Heart left ventricle (tissue), 16 donors: ENCODE measurements at places on chromosomes 1 and 21.

GRCh38 chr1:178645157-178645807 lies 79.8 kb upstream of the RALGPS2 start:
- H3K27me3 ChIP-seq = no peaks in the 10 kb centered on the region
- no peaks in the 10 kb centered on the region for H3K36me3 ChIP-seq
- DNase-seq = no peak
- no peak overlapping the region for H3K4me3 ChIP-seq
- H3K27ac ChIP-seq = no peak overlapping the region

DNA sequence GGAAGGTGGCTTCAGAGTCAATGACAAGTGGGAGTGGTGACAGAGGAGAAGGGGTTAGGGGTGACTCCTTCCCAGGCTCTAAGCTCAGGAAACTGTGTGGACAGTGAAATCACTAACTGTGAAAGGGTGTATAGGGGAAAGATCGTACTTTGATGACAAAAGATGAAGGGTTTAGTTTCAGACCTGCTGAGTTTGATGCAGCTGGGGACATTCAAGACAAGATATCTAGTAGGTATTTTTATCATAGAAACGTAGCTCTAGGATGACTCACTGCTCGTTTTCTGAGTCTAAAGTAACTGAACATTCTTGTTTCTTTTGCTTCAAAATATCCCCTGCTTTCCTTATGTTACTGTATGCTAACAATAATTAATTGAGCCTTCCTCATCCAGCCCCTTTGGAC lies 149.0 kb downstream of the PCP4 start:
- no peaks in the 10 kb centered on the region for H3K36me3 ChIP-seq
- H3K27ac ChIP-seq = no peak overlapping the region
- DNase-seq = no peak
- H3K4me1 ChIP-seq = no peaks in the 10 kb centered on the region

GRCh38 chr1:185512442-185512841 lies 195.4 kb upstream of the IVNS1ABP start:
- H3K27me3 ChIP-seq = no peaks in the 10 kb centered on the region
- no peak overlapping the region for H3K27ac ChIP-seq
- no peak for DNase-seq
- no peak overlapping the region for H3K4me3 ChIP-seq
- no peaks in the 10 kb centered on the region for H3K4me1 ChIP-seq

- DNase-seq = no peak
- H3K27ac ChIP-seq = peak overlapping the region; percentile 5
- H3K27me3 ChIP-seq = peaks cover 4% of the 10 kb centered on the region
- no peaks in the 10 kb centered on the region for H3K36me3 ChIP-seq
- H3K4me1 ChIP-seq = no peaks in the 10 kb centered on the region
Observed at GRCh38 chr1:111201275-111202090, 1.0 kb upstream of the DENND2D start.

GRCh38 chr1:47703981-47704596 lies 266.2 kb downstream of the FOXD2 start:
- H3K4me1 ChIP-seq = peaks cover 7% of the 10 kb centered on the region
- H3K27ac ChIP-seq = no peak overlapping the region
- H3K27me3 ChIP-seq = peaks cover 37% of the 10 kb centered on the region
- H3K36me3 ChIP-seq = no peaks in the 10 kb centered on the region
- no peak overlapping the region for H3K4me3 ChIP-seq

GRCh38 chr21:41366522-41367151 lies 4.8 kb downstream of the MX2 start:
- H3K36me3 ChIP-seq = no peaks in the 10 kb centered on the region
- H3K4me1 ChIP-seq = peaks cover 17% of the 10 kb centered on the region
- no peak overlapping the region for H3K27ac ChIP-seq

DNA sequence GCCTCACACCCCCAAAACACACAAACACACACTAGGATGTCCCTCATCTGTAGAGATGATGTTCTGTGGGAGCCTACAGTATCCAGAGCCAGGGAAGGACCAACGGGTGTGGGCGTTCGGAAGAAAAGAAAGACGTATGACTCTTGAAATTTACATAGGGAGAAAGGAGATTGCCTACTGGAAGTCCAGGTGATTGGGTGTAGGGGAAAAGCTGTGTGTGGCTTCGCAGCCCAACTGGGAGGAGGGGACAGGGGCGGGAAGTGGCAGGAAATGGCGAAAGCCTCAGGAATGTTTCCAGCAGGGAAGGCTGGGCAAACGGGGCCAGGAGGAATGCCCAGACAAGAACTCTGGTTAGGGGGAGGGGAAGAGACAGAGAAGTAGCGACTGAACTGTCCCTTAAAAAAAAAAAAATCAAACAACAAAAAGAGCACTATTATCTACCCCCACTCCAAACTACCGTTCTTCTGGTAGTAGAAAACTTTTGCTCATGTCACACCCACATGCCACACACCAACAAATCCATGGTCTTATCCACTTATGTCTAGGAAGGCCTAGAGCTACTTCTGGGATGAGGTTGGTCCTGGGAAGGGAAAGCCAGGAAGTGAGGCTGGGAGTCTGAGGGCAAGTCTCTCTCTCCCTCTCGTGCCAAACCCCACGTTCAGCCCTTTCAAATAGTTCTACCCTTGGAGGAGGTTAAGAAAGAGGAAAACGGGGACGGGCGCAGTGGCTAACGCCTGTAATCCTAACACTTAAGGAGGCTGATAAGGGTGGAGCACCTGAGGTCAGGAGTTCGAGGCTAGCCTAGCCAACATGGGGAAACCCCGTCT lies 1.8 kb upstream of the CKS1B start:
- peak overlapping the region; percentile 72 for H3K4me3 ChIP-seq
- peaks cover 68% of the 10 kb centered on the region for H3K4me1 ChIP-seq
- peak; percentile 69 for DNase-seq
- H3K36me3 ChIP-seq = peaks cover 20% of the 10 kb centered on the region
- H3K27ac ChIP-seq = peak overlapping the region; percentile 98
- H3K27me3 ChIP-seq = no peaks in the 10 kb centered on the region

- peaks cover 31% of the 10 kb centered on the region for H3K4me1 ChIP-seq
- no peak overlapping the region for H3K4me3 ChIP-seq
- H3K27me3 ChIP-seq = no peaks in the 10 kb centered on the region
- no peaks in the 10 kb centered on the region for H3K36me3 ChIP-seq
- DNase-seq = no peak
- no peak overlapping the region for H3K27ac ChIP-seq
Observed at GRCh38 chr1:67723620-67724019, 38.6 kb downstream of the GADD45A start.

GRCh38 chr1:156814571-156815260 lies 1.9 kb downstream of the SH2D2A start:
- peak overlapping the region; percentile 81 for H3K27ac ChIP-seq
- peak overlapping the region; percentile 49 for H3K4me3 ChIP-seq
- DNase-seq = no peak
- H3K4me1 ChIP-seq = peaks cover 21% of the 10 kb centered on the region
- no peaks in the 10 kb centered on the region for H3K36me3 ChIP-seq
- H3K27me3 ChIP-seq = no peaks in the 10 kb centered on the region

- H3K27ac ChIP-seq = peak overlapping the region; percentile 77
- peaks cover 19% of the 10 kb centered on the region for H3K4me1 ChIP-seq
- H3K4me3 ChIP-seq = peak overlapping the region; percentile 11
- H3K36me3 ChIP-seq = no peaks in the 10 kb centered on the region
Observed at GRCh38 chr1:91712393-91712792, 173.6 kb downstream of the TGFBR3 start.

DNA sequence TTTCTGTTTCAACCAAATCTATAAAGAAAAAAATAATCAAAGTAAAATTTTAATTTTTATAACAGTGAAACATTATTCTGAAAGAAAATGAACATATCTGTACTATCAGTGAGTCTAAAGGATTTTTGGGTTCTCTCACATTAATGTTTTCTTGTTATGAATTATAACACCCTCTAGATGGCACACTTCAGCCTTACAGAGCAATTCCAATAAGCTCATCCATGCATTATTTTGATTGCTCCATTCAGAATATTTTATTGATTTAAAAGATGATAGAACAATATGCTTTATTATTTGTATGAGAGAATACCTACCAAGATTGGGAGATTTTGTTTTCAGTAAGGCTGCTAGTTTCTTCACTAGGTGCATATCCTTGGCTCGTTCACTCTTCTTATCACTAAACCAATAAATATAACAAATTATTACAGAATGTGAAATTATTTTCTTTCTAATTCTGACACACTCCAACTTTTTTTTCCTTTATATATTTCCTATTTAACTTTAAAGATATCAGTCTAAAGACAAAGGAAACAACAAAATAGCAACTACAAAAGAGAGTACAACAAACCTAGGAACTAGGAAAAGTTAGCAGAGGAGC lies 82.4 kb downstream of the RAB3GAP2 start:
- H3K27ac ChIP-seq = no peak overlapping the region
- no peaks in the 10 kb centered on the region for H3K4me1 ChIP-seq
- H3K27me3 ChIP-seq = no peaks in the 10 kb centered on the region
- peaks cover 48% of the 10 kb centered on the region for H3K36me3 ChIP-seq

DNA sequence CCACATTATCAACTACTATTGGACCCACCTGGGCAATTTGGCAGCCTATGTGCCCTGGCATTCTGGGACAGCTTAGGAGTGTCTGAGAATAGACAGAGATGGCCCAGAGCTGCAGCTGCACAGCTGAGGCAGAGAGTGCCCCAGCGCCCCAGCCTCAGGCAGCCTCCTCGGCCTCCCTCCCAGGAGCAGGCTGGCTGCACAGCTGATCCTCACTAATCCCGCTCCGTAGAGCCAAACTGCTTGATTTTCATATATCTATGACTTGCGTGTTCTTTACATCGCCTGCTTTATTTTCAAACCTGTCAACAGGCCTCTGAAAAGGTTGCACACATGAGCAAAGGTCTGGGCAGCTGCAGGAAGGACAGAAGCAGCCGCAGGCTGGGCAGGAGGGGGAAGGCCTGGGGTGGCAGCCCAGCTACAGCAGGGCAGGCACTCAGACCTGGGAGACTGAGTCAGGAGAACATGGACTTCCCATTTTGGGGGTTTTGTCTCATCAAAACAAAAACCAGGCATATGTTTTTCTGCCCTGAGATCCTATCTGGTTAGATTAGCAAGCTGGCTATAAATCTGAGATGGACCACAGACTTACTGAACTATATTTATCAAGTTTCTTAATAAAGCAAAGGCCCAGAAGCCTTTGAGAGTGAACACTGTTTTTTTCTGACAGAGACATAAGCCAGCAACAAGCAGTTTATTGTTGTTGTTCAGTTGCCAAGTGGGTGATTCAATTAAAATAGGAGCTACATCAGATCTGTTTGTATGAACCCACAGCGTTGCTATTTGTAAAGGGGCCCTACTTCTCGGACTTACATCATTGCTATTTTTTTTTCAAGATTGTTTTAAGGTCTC lies 301.8 kb upstream of the DUSP10 start:
- H3K36me3 ChIP-seq = no peaks in the 10 kb centered on the region
- H3K27ac ChIP-seq = peak overlapping the region; percentile 42
- no peaks in the 10 kb centered on the region for H3K27me3 ChIP-seq

DNA sequence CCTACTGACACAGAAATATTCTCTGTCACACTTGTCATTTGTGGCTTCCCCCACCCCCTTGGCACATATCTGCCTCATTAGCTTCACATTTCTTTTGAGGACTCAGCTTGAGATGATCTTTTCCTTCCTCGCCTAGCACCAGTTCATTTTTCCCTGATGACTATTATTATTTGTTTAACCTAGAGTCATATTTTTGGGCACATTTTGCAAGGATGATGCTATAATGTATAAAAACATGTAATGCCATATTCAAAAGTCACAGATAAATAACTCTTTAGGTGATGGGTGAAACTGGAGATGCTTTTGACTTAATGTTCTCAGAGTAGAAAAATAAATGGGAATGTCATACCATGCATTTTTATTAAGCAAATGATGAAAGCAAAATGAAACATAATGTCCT lies 202.7 kb downstream of the BACH1 start:
- H3K36me3 ChIP-seq = no peaks in the 10 kb centered on the region
- DNase-seq = no peak
- no peaks in the 10 kb centered on the region for H3K27me3 ChIP-seq
- no peak overlapping the region for H3K4me3 ChIP-seq
- H3K4me1 ChIP-seq = no peaks in the 10 kb centered on the region

DNA sequence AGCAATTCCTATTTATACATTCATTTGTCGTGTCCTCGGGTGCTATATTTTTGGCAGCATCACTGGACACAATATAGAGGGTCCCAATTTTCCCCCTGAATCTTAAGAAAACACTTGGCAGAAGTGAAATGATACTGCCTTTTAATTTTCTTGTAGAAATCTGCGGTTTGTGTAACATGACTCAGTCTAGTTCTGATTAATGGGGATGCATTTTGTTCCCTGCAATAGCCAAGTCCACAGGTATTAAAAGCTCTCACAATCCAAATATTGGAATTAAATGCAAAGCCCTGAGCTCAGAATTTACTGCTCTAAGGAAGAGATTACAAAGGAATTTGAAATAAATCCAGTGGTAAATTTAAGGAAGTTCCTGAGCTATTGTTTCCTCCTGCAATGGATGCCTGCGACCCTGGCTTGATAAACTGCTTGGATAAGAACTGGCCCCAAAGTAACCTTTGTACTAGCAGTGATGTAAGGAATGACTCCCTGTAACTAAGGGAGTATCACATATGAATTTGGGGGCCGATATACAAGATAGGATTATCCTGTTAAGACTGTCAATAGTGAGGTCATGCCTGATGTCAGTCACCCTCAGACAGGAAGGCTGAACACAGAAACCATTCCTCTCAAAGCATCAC lies 349.7 kb upstream of the C1orf87 start:
- H3K4me1 ChIP-seq = no peaks in the 10 kb centered on the region
- no peaks in the 10 kb centered on the region for H3K36me3 ChIP-seq
- no peaks in the 10 kb centered on the region for H3K27me3 ChIP-seq
- H3K4me3 ChIP-seq = no peak overlapping the region
- H3K27ac ChIP-seq = no peak overlapping the region

GRCh38 chr1:224533517-224533916 lies 82.6 kb upstream of the CNIH3 start:
- no peak overlapping the region for H3K27ac ChIP-seq
- DNase-seq = no peak
- H3K4me3 ChIP-seq = no peak overlapping the region
- H3K27me3 ChIP-seq = no peaks in the 10 kb centered on the region
- no peaks in the 10 kb centered on the region for H3K4me1 ChIP-seq

GRCh38 chr1:14303011-14303410 lies 295.5 kb upstream of the KAZN start:
- DNase-seq = no peak
- H3K4me1 ChIP-seq = no peaks in the 10 kb centered on the region
- no peak overlapping the region for H3K4me3 ChIP-seq

DNA sequence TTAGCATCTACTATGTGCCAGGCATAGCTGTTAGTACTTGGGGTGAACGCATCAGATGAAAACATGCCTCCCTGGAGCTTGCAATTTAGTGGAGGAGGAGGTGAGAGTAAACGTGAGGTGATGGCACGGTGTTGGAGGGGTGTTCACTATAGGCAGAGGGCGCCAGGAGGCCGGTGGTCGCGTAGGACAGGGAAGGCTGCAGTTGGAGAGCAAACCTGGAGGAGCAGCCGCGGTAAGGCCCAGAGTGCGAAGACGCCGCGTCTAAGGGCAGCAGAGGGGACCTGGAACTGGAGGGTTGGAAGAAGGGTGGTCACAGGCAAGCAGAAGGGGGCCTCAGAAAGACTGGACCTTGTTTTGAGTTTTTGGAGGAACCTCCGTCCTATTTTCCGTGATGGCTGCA lies 30.2 kb upstream of the TRIM17 start:
- no peak overlapping the region for H3K4me3 ChIP-seq
- H3K27me3 ChIP-seq = peaks cover 41% of the 10 kb centered on the region
- no peak overlapping the region for H3K27ac ChIP-seq
- no peak for DNase-seq
- no peaks in the 10 kb centered on the region for H3K4me1 ChIP-seq
- H3K36me3 ChIP-seq = no peaks in the 10 kb centered on the region
